ENCODE measurements at places on chromosomes 2 and 18. TPM values are rescaled to one million over a fixed set of nuclear protein-coding genes. Genes with fewer than 3 reads are reported as not detected.

DNA sequence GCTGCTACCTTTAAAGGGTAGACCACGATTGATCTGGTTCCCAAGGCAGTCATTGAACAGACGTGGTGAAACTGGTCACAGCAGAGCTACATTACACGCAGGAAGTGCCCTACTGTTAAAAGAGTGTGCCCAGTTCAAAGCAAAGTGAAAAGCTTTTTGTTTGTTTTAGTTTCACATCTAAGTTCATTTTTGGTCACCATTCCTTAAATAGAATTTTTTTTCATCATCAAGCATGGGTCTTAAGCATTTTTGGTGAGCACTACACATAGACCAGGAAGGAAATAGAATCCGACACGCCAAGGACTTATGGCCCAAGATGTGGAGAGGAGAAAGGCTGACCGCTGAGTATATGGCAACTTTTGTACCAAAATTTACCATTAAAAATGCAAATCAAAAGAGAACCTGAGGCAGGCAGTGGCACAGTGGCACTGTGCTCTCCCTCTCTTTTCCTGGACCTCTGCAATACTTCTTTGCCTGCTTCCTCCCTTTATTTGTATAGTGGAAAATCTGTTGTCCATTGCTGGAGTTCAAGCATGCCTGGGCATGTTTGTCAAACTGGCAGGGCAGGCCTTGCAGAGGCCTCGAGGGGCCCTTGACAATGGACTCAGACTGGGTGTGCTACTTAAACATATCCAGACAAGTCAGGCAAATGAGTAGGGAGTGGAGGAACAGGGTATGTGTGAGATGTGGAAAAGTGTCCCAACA, 42.6 kb upstream of the HNRNPA3 start:
- DNase-seq, result no peak

- no peak for DNase-seq
Measured at GRCh38 chr2:219722276-219722879, 94.9 kb downstream of the SLC4A3 start.

DNA sequence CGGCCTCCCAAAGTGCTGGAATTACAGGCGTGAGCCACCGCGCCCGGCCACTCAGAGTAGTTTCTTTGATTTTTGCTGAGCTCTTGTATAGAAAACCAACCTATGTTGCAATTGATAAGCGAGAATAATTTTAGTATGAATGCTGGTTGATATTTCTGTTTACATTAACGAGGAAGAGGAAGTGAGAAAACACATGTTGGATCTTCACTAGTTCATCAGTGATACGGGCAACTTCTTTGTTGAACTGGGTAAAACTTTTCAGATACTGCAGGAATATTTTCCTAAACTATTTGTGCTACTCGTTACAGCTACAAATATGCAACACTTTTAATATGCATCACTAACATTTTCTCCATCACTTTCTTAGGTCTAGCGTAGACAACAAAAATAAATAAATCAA, 67.9 kb upstream of the SLC25A52 start:
- DNase-seq, result no peak

DNA sequence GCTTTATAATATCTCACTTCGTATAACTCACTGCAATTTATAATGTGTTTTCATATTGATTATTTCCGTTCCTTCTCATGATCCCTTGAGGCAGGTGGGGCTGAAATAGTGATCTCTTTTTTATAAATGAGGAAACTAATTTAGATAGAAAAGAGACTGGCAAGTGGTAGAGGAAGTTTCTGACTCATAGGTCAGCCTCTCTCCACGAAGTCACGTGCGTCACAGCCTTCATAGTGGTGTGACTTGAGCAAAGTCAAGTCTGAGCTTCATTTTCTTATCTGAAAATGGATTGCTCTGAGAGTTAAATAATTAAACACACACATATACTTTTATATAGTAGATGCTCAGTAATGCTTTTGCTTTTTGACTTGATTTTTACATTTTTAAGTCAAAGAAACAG, 19.9 kb downstream of the ABCG5 start:
- DNase-seq, result no peak

GRCh38 chr2:36485521-36485920, 112.4 kb downstream of the FEZ2 start:
- DNase-seq, result no peak

- peak; percentile 93 for DNase-seq
Measured at GRCh38 chr2:26982102-26982742, 11.8 kb downstream of the MAPRE3 start.

DNA sequence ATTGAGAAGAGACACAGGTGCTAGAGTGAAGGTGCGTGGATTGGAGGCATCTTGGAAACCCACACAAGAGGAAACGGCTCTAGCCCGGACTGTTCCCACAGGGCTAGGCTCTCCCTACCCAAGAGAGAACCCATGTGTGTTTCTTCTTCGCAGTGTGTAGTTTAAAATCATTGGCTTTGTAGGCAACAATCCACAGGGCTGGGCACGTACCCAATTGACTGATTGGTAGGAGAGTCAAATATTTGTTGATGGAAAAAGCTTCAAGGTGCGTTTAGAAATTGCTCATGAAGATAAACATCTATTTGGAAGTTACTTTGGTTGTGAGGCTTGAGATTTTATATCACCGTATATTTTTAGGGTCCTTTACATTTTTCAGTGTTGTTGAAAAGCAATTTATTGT, 13.2 kb upstream of the YWHAQ start:
- no peak for DNase-seq

DNA sequence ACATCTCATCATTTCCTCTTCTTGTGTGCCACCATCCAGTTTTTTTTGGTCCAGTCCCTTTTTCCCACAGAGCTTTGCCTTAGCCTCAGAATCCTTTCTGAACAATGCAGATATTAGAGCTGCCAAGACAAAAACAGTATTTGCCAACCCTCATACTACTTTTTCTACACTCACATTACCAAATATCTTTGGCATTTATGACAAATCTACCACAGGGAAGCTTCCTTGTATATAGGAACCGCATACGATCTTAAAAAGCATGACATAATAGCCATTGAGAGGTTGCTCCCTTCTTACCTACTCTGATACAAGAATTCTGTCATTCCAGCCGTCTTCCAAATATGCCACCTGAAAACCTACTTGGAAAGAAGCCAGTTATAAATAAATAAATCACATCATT, 9.4 kb downstream of the ZNF24 start:
- DNase-seq, result no peak

DNA sequence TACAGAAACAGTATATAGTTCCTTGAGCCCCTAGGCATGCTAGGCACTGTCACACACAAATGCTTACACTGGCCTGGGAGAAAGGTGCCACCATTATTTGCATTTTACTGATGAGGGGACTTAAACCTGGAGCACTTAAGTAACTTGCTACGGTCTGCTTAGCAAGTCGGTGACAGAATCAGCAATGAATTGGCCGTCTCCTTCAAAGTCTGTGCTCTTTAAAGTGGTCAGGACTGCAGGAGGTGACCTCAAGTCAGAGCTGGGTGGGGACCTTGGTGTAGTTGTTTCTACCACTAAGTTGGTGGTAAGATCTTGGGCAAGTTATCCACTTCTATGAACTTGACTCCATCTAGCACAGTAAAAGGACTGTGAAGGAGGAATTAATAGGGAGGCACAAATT, 34.8 kb downstream of the PTPRM start:
- peak; percentile 66 for DNase-seq

DNA sequence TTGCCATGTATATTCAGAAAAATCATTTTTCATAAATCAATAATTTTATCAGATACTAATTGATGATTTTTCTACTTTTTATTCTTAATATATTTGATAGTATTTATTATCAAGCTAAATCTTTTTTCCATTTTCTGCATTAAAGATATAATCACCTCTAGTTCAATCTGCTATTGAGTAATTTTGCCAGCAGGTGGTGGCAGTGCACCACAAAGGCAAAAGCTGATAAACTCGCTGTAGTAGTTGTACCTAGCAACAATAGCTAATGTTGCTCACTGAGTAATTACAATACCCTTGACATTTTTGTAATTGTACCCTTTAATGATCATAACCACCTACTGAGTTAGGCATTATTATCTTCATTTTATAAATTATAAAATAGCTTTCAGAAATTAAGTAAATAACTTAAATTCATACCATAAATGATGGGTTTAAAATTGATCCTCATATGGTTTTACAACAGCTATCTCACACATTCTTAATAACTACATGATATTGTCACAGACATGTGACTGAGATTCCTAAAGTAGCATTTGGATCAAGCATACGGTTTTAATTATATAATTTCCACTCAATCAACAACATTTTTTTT, 52.0 kb upstream of the CALCRL start:
- no peak for DNase-seq

Gene NHEJ1
- 24.4 TPM for total RNA-seq

Gene CDK15
- 3.9 TPM for total RNA-seq

Gene CCDC85A
- 5.8 TPM for total RNA-seq

Gene CYP26B1
- 3.6 TPM for total RNA-seq

Gene FHL2
- total RNA-seq, result 81.8 TPM

Gene MAP4K3
- 48.5 TPM for total RNA-seq
